ENCODE measurements at places on chromosomes 2 and 18.

DNA sequence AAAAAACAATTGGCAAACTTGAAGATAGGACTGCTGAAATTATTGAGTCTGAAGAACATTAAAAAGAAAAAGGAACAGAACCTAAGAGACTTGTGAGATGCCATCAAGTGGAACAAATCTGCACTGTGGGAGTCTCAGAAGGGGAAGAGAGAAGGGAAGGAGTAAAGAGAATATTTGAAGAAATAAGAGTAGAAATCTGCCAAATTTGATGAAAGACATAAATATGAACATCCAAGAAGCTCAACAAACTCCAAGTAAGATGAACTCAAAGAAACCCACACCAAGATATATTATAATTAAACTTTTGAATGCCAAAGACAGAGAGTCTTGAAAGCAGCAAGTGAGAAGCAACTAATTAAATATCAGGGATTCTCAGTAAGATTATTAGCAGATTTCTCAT lies 102.7 kb downstream of the ZNF519 start:
- no peak for DNase-seq

DNA sequence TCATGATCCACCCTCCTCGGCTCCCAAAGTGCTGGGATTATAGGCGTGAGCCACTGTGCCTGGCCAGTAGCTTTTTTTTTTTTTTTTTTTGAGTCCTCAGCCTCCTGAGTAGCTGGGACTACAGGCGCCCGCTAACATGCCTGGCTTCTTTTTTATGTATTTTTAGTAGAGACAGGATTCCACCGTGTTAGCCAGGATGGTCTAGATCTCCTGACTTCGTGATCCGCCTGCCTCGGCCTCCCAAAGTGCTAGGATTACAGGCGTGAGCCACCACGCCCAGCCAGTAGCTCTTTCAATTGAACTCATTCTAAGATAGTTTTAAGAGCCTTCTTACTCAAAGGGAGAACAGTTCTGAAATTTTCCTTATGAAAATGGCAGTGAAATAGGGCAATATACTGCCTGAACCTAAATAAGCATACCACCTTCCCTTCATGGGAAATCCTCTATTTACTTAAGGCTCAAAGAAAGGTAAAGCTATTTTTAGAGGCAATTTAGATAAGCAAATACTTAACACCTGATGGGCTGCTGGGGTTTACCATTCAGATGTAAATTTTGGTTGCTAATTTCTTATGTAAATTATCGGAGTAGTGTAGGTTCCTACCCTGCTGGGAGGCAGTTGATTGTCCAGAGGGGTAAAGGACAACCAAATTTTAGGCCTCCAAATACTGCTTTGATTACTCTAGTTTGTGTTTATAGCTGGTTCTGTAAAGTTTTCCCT lies 144.7 kb downstream of the GREB1L start:
- no peak for DNase-seq

DNA sequence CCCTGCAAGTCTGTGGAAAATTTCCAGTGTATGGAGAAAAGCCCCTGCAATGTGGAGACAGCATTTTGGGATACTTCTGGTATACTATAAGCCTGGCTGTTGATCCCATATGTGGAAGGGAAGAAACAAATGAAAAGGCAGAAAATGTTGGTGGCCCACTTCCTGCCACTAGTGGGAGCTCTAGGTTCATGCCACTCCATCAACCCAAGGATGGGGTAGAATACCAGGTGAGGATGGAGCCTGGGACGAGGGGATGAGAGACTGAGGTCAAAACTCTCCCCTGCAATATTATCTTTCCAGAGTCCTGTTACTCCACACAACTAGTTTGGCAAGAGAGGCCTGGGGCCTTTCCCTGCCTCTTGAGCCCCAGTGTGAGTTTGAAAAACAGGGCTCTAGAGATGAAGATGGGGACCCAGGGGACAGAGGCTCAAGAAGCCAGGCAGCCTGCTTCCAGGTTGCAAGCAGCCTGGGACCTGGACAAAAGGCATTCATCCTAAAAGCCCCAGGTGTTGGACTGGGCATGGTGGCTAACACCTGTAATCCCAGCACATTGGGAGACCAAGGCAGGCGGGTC lies 31.9 kb downstream of the BMP10 start:
- no peak for DNase-seq

GRCh38 chr2:85367180-85367579 lies 12.6 kb downstream of the ELMOD3 start:
- DNase-seq: no peak

Measured in Ammon's horn (tissue), 1 donor.